Inflammatory macrophage (primary cell): ENCODE measurements at places on chromosomes 13 and 19.

GRCh38 chr19:48738557-48739403 is 1.6 kb downstream of the RASIP1 start:
- DNase-seq: peak; percentile 90

DNA sequence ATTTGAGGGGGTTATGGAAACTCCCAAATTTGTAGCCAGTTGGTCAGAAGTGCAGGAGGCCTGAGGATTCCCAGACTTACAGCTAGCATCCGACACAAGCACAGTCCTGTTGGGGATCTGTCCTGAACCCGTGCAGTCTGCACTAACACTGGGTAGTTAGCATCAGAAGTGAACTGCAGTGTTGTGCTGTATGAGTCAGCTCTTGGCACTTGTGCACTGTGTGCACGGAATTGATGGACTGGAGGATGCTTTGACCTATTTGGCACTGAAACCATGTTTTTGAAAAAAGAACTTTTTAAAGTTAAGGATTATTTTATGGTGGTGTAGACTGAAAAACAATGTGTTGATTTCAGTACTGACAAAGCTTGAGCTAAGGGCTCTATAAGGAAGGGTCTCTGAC is 279.0 kb downstream of the NHLRC3 start:
- DNase-seq: no peak

GRCh38 chr13:73809561-73809960 is 324.6 kb downstream of the KLF12 start:
- DNase-seq: no peak

DNA sequence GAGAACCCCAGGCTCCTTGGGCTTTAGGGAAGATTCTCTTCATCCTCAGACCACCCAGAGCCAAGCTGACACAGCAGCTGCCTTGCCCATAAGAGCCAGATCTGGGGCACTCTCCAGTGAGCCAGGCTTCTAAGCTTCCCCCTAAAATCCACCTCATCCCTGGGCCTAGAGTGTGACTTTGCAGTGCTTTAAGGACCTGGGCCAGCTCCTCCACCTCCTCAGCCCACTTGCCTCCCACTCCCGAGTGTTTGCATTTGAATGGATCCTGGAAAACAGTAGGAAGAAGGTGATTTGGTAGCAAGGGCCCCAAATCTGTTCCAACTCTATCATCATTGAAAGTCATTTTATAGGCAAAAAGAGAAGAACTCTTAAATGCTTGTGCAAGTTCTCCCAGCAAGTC is 108.7 kb upstream of the UBL3 start:
- DNase-seq: no peak

DNA sequence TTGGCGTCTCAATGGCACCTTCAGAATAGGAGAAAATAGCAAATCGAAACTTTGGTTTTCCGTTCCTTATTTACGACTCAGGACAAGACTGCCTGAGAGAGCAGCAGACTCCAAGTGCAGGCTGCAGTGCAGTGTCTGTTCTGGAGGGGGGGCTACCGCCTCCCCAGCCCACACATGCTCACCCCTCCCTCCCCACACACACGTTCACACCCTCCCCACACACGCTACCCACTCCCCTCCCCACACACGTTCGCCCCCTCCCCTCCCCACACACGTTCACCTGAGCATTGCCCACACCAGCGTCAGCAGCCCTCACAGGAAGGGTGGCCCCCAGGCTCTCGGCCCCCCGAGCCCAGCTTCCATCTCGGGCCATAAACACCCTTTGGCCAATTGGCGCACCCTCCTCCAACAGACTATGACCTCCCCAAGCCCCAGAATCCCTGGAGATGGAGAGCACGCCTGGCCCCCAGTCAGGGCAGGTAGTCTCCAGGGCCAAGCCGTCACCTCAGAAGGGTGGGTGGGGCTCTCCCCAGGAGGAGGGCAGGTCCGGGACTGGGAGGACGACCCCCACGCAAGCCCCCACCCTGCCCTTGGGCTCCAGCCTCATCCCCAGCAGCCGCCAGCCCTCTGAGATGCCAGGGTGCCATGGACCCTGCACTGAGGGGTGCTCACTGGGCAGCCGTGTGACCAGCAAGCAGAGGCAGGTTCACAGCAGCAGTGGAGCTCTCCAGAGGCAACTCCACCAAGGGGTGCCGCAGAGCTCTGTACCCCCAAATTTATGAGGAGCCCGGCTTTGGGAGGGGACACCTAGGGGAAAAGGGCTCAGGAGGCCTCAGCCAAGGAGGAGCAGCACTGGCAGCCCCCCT is 27.5 kb downstream of the RASA3 start:
- no peak for DNase-seq

GRCh38 chr13:25529425-25529824 is 157.7 kb downstream of the ATP8A2 start:
- no peak for DNase-seq

DNA sequence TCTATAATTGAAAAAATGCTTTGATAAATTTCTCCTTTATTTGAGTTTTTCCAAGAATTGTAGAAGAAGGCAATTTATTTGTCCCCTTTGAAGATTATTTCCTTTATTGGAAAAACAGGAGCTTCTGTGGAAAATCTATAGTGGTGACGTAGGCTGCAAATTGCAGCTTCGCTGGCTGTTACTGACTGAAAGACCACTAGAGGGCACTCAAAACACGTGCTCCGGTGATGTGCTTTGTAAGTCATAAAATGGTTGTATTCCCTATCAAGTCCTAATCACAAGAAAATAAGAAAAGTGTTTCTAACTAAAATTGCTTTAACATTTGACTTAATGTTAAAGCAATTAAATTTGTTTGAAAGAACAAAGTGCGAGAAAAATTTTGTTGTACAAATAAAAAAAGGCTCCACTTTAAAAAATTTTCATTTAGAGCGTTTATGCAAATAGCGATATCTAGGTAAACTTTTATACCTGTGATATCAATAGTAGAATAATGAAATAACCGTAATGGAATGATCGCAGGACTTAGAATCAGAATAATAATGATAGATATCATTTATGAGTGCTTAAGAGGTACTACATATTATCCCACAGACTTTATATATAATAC is 638.2 kb upstream of the SPRY2 start:
- DNase-seq: peak; percentile 79

GRCh38 chr13:42007844-42008243 is 40.6 kb upstream of the DGKH start:
- no peak for DNase-seq

DNA sequence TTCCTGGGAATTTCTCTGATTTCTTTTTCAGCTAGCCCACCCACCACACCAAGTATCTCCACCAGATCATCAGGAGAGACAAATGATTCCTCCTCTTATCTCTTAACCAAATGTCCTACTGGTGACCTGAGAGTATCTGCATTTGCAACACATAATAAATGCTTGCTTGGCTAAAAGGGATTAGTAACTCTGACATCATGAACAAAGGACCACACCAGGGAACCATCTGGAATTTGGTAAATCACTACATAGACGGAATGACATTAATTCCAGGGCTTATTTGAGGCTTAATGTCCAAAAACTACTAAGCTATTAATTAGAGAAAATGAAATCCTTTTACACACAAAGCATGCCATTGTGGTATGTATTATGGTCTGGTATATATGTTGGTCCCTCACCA is 139.0 kb downstream of the RAP2A start:
- no peak for DNase-seq

GRCh38 chr13:38637576-38637975 is 49.3 kb upstream of the FREM2 start:
- no peak for DNase-seq

DNA sequence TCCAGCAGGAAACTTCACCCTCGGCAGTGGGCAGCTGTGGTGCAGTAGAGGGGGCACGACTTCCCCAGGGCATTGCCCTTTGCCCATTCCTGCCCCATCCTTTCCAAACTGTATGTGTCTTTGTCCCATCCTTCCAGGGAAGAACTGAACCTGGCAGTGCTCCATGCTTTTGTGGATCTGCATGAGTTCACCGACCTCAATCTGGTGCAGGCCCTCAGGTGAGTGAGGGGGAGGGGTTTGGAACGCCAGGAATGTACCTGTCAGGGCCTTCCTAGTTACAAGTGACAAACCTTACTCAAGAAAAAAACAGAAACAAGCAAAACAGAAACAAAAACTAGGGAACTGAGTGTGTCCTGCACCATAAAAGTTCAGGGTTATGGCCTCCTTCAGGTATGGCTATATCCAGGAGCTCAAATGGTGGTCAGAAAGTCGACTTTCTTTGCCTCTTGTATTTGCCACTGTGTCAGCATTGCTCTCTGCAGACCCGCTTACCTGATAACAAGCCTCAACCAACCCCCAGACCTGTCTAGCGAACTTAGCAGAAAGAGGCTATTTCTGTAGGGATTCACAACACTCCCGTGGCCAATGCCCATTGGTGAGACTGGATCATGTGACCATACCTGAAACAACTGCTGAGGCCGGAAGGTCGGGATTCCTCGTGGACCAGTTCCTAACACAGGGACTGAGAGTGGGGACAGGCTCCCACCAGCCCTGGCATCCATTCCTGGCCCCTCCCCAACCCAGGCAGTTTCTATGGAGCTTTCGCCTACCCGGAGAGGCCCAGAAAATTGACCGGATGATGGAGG is 4.2 kb downstream of the CYTH2 start:
- no peak for DNase-seq

DNA sequence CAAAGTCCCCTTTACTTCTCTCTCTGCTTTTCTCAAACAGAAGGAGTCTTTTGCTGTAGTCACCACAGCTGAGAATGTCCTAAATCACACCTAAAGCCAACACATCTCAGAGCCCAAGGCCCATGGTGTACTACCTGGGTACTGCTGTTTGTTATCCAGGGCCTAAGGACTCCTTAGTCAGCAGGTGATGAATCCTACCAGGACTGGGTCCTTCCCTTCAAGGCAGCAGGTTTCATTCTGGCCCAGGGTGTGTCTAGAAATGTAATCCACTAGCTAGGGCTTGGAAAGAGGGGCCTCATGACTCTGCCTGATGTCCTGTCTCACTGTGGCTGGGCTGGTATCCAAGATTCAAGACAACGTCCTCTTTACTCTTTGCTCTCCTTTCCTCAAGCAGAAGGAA is 36.2 kb upstream of the ENOX1 start:
- DNase-seq: no peak

DNA sequence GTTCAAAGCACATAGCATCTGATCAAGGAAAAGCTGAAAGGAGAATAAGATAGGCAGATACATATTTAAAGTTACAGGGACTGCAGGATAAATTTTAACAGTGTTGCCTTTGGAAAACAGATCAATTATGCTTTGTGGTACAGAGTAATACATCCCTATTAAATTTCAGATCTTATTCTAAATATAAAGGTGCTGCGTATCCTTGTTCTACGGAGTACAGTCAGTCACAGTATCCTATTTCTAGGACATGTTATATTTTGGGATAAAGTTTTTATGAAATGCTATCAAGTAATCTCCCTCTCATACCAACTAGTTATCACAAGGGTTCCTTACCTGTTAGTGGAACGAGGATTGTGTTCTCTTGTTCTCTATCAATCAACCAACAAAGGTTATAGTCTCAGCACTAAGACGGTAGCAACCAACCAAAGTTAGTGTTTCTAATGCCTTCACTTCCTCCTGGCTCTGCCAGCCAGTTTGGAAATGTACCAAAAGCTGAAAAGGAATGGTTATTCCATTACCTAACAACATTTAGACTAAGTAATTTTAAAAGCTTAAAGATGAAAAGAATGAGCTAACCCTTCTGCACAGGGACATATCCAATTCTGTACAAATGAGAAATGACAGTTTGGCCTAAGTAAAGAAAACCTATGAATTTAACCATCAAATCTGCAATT is 35.2 kb downstream of the TSC22D1 start:
- DNase-seq: no peak

DNA sequence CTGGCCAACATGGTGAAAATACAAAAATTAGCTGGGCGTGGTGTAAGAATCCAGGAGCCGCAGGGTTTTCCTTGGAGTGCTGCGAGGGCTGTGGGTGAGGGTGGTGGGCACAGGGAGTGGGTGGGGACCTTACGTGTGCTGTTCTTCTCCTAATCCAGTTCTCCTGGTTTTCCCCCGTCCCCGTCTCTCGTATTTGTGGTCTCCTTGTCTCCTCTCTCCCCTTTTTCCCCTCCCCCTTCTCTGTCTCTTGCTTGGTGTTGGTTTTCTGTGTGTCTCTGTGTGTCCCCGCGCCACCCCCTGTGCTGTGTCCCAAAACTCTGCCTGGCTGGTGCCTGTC is 1.7 kb downstream of the SELENOW start:
- DNase-seq: no peak

GRCh38 chr19:31436121-31436776 is 87.0 kb upstream of the TSHZ3 start:
- DNase-seq: no peak

DNA sequence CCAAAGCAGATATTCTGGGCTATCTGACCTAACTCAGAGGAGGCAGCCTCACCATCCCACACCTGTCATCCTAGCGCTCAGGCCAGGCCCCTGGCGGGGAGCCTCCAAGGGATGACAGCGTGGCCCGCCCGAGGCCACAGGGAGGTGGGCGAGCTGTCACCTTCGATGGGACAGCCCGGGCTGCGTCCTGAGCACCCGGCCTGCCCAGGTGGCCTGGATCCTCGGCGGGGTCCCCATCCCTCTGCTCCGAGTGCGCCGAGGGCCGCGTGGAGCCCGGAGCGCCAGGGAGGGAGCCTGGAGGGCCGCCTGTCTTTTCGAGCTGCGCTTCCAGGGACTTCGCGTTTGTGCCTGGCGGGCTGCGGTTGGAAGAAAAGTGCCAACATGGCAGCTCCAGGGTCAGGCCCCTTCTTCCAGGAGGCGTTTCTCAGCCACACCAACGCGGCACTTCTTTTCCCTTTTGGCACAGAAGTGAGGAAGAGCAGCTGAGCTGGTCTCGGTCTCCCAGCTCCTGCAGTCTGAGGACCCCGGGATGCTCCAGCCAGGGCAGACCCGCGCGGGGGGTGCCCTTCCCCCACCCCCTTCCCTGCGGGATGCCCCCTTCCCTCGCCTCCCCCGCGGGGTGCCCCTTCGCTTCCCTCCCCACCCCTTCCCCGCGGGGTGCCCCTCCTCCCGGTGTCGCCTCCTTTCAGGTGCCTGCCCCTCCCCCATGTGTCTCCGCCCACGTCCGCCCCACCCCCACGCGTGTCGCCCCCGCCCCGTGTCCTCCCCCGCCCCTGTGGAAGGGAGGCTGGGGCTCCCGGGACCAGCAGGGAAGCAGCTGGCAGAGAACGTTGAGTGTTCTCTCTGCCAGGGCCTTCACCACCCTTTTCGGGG is 42.3 kb downstream of the GJA3 start:
- DNase-seq: no peak

- DNase-seq: no peak
Observed at GRCh38 chr19:7304200-7304599, 10.0 kb upstream of the INSR start.

DNA sequence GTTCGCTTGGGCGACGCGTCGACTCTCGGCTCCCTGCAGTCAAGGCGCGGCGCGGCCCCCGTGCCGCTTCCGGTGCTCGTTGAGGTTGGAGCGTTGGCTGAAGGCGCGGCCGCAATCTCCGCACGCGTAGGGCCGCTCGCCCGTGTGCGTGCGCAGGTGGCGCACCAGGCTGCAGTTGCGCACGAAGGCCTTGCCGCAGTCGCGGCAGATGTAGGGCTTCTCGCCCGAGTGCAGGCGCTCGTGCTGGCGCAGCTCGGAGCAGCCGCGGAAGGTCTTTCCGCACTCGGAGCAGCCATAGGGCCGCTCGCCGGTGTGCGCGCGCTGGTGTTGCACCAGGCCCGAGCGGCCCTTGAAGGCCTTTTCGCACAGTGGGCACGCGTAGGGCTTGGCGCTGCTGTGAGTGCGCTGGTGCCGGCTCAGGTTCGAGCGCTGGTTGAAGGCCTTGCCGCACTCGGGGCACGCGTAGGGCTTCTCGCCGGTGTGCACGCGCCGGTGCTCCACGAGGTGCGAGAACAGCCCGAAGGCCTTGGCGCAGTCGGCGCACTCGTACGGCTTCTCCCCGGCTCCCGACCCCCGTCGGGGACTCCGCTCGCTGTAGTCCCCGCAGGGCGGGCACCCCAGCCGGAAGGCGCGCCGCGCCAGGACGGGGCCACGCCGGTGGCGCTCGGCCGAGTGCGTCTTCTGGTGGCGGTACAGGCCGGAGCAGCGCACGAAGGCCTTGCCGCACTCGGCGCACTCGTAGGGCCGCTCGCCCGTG is 5.3 kb upstream of the ZNF497 start:
- DNase-seq: no peak
